ENCODE measurements at places on chromosomes 4 and X.
A peak's percentile ranks its signal among the peaks of the same experiment; 100 is the strongest.

DNA sequence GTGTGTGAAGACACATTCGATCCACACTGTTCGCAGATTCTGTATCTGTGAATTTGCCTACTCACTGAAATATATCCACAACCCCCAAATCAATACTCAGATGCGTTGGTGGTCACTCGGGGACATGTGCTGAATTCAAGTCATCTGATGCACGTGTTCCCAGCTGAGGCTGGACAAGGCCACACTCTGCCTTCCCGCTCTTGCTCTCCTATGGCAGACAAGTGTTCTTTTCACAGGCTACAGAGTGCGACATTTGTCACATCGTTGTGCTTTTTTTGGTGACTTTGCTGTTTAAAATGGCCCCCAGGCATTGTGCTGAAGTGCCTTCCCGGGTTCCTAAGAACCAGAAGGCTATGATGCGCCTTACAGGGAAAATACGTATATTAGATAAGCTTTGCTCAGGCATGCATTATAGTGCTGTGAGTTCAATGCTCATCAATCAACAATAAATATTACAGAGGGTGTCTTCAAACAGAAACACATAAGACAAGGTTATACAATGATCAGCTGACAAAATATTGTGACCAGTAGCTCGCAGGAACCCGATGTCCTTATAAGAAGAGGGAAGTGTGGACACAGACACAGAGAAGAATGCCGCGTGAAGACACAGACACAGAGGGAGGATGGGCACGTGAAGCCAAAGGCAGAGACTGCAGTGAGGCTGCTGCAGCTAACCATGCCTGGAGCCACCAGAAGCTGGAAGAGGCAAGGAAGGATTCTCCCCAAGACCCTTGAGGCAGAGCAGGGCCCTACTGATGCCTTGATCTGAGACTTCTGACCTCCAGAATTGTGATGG is 42.0 kb downstream of the IRF2 start:
- DNase-seq, result no peak

DNA sequence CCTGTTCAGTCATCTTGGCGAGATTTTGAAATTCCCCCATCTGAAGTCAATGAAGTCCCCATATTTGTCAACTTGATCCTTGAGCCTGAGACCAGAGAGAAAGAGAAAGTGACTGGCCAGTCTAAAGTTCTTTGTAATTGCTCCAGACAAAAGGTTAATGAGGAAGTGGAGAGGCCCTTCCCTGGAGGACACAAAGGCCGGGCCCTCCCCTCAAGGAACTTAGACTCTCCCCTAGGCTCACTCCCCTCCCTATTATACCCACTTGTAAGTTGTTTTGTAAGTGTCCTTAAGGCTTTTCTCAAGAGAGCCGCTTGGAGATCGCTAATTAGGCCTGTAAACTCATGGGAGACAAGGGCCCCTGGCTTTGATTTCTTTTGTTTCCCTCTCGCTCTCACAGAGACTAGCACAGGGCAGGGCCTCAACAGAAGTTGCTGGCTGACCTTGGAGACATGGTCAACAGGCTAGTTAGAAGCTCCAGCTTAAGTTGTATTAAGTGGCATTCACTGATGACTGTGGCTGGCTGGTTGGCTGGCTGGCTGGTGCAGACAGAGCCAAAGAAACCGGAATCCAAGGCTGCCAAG is 20.3 kb upstream of the GPC4 start:
- DNase-seq, result no peak

GRCh38 chrX:98398542-98398941 is 1514.8 kb downstream of the RPA4 start:
- no peak for DNase-seq

- peak; percentile 8 for DNase-seq
These were observed 16.3 kb downstream of the KLF8 start for GRCh38 chrX:56248492-56248891.

DNA sequence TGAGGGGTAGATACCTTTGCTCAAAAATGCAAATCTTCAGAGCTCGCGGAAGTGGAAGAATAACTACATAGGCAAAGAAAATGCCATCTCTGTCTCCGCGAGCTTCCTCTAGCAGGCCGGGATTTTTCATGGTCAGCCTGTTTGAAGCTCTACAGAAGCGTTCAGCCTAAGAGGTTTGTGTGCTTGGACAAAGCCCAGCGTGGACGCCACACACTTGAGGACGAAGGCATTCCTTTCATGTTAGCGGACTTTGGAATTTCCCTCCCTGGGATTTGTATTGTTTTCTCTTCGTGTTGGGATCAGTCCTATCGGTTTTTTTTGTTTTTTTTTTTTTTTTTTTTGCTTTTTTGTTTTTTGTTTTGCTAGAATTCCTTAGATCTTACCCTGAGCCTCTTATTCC is 53.7 kb downstream of the SMIM31 start:
- DNase-seq, result no peak

GRCh38 chr4:101211146-101211553 is 136.2 kb downstream of the PPP3CA start:
- DNase-seq, result no peak

DNA sequence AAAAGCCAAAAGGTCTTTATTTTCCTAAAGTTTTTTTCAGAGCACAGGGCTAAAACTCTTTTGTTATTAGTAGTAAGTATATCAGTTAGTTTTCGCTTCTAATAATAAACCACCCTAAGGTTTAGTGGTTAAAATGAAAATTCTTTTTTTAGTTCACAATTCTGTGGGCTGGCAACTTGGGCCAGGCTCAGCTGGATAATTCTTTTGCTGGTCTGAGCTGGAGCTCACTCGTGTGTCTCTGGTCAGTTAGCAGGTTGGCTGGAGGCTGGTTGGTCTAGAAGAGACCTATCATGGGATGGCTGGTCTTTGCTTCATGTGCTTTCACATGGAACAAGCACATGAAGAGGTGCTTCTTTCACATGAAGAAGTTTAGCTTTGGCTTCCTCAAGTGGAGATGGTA is 227.1 kb upstream of the LCORL start:
- DNase-seq, result no peak

GRCh38 chrX:13658602-13659001 is 5.7 kb downstream of the TCEANC start:
- DNase-seq, result no peak

- DNase-seq, result no peak
These were observed 197.3 kb upstream of the LNX1 start for GRCh38 chr4:53788621-53789020.

DNA sequence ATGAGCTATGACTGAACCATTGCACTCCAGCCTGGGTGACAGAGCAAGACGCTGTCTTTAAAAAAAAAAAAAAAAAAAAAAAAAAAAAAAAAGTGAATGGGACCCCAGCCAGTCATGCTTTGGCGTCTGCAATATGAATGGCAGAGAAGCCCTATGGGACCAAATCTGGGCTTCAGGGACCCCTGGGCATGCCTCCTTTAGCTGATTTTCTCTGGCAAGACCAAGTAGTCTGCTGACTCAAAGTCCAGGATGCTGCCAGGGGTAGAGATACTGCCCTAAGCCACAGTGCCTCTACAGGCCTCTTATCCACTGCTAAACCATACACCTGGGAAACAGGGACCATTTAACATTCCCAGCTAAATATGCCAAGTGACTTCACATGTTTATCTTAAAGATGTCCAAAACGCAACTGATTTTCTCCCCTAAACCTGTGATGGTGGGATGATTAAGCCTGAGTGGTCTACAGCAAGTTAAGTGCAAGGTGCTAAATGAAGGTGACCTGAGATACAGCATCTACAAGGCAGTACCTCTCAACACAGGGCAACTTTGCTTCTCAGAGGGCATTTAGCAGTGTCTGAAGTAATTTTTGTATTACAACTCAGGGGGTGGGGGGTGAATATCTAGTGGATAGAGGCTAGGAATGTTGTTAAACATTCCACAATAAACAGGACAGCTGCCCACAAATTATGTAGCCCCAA is 5.8 kb downstream of the RPS4X start:
- no peak for DNase-seq

DNA sequence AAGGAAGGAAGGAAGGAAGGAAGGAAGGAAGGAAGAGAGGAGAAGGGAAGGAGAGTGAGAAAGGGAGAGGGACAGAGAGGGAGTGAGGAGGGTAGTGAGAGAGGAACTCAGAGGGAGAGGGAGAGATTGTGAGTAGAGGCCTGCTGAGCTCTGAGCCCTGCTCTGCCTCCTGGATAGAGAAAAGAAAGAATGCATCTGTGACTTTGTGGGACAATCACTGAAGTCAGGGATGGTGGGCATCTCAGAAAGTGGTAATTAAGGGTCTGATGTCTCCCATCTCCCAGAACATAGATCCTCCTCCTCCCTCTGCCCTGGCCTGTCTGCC is 142.9 kb upstream of the BANK1 start:
- no peak for DNase-seq

GRCh38 chr4:83558680-83559079 is 22.8 kb downstream of the GPAT3 start:
- no peak for DNase-seq

GRCh38 chr4:123555233-123555806 is 158.7 kb downstream of the SPRY1 start:
- DNase-seq, result no peak

- DNase-seq, result no peak
These were observed 235.9 kb downstream of the CPXCR1 start for GRCh38 chrX:88982933-88983332.
